WERI-Rb-1 (cell line): ENCODE measurements at places on chromosomes 7 and 10.
A peak's percentile ranks its signal among the peaks of the same experiment; 100 is the strongest.

DNA sequence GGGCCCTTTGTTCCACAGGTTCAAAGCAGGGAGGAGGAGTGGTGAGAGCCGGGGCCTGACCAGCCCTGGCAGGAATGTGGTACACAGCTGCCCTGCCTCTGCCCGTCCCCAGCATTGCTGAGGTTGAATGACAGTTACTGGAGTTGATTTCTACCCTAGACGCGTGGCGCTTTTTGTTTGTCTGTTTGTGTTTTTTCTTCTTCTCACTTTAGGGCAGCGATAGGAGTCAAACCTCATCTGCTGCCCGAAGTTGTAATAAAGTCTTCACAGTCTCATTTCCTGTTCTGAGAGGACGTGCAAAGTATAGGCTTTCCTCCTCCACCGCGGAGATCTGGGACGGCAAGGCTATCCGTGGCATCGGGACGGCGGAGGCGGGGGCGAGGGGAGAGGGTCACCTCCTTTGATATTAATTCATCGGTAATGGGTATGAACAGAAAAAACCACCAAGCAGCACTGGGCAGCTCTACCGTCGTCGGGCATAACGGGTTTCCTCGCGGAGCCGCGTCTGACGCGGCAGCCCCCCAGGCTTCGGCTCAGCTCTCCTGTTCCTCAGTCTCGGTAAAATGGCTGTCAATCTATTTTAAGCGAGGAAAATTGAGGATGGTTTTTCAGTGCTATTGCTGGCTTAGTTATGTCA, 160.8 kb downstream of the LRMDA start:
- DNase-seq: no peak

- DNase-seq: no peak
Measured at GRCh38 chr7:27519793-27520469, 142.8 kb downstream of the HIBADH start.

- DNase-seq: peak; percentile 80
Measured at GRCh38 chr10:83542774-83543411, 596.4 kb upstream of the GHITM start.

- no peak for DNase-seq
Measured at GRCh38 chr7:137818036-137818435, 28.7 kb downstream of the DGKI start.

DNA sequence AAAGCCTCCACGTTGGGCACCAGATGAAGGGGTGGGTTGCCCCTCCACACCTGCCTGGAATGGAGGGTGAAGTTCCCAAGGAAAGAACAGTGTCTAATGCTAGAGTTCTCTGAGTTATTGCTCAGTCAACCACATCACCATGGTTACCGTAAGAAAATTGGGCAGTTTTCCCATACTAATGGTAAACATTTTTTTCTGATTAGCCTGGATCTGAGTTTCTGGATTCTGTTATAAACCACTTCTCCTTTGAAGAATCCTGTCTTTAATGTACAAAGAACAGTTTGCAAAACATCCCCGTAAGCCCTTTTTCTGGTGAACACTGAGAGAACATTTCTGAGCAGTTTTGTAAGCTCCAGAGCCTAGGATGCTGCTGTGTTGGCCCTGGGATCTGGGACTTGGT, 45.5 kb downstream of the ABCC2 start:
- no peak for DNase-seq

GRCh38 chr7:108322925-108323832, 133.1 kb downstream of the NRCAM start:
- DNase-seq: no peak

DNA sequence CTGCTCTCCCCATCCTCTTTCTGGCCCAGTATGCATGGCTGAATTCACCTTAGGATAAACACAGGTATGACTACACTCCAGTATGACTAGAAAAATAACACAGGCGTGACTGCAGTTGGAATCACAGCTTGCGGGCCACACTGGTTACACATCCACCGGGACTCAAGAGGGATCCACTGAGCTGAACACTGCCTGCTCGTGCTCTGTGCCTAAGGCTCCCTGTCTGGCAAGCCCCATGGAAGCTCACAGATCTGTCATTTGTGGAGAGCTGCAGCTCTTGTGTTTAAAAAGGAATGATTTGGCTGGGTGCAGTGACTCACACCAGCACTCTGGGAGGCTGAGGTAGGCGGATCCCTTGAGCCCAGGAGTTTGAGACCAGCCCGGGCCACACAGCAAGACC, 26.8 kb downstream of the VOPP1 start:
- DNase-seq: no peak

DNA sequence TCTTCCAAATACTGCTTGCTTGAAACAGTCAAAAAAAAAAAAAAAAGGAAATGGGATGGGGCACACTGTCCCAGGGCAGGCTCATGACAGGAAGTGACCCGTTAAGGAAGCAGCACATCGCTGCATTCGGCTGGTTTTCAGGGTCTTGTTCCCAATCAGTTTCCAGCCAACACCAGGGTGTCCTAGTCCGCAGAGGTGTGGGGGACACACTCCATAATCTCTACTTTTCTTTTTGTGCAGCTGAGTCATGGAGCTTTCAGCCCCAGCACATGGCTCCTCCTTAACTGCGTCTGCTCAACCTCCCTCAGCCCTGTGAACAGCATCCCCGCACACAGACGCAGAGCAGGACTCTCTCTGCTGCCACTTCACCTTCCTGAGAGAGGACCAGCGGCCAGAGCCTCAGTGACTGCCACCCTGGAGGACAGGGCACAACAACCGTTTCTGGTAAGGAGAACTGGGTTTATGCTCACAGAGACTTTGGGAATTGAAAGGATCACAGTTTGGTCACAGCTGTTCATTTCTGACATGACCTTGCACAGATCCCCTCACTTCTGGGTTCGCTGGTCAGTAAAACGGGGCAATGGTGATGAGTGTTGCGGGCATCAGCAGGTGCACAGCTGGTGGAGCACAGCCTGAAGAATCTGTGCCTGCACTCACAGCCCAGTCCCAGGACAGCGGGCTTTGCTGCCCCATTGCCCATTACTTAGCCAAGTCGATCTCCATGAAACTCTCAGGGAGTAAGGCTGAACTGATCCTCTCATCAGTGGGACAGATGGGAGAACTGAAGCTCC, at the start of gene GIMAP5:
GIMAP5 (plus strand) TSS at position 154 of the 791 bp plus-strand sequence. CDS start 3,467 bp downstream, outside the sequence.
- DNase-seq: no peak

GRCh38 chr10:32326680-32327363, 20.1 kb downstream of the EPC1 start:
- DNase-seq: no peak
